Pancreas (tissue), 10 donors: ENCODE measurements at places on chromosomes 6 and 20. TPM values are rescaled to one million over a fixed set of nuclear protein-coding genes. Genes with fewer than 3 reads are reported as not detected.
A peak's percentile ranks its signal among the peaks of the same experiment; 100 is the strongest.

DNA sequence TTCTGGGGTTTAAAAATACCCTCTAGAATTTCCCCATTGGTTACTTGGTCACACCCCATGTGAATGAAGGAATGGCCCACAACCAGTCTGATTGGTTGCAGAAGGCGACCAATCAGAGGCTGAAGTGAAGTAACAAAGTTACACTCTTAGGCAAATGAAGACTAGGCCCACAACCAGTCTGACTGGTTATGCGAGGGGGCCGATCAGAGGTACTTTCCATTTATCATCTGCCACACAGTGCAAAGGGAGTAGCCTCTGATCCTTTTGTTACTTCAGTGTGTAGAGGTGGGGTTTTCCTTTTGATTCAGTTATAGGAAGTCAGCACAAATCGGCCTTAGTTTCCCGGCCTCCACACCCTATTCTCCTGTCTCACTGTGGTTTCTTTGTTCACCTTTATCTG is 61.2 kb upstream of the SGK1 start:
- DNase-seq: peak; percentile 82

DNA sequence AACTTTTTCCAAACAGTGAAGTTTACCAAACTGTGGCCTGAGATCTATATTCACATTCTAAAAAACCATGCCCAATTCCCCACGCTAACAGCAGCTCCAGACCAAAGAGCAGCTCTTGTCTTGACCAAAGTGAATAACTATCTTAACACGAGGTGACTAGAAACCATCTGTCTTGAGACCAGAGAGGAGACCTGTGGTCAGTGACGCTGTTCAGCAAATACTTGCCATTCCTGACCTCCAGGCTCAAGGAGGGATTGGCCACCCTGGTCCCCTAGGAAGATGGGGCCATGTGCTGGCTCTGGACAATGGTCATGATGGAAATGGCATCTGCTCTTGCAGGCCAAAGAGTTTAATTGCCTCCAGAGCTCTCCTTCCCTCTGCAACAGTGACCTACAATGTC is 104.4 kb upstream of the CD93 start:
- no peak for DNase-seq

DNA sequence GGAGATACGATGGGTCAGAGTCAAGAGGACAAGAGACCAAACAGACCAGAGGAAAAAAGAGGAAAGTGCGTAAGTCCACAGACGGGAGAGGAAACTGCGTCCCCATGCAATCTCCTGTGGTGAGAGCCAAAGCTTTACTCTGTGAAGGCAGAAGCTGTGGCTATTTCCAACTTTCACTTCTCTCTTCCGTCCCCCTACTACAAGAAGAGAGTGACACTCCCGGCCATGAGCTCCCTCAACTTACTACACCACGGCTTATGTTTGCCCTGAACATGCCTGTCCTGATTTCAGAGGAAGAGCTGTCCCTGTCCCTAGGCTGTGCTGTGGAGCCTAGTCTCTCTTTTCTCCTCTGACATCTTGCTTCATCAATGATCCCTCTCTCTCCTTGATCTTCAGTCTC is 11.5 kb upstream of the SSR1 start:
- peak; percentile 42 for DNase-seq

DNA sequence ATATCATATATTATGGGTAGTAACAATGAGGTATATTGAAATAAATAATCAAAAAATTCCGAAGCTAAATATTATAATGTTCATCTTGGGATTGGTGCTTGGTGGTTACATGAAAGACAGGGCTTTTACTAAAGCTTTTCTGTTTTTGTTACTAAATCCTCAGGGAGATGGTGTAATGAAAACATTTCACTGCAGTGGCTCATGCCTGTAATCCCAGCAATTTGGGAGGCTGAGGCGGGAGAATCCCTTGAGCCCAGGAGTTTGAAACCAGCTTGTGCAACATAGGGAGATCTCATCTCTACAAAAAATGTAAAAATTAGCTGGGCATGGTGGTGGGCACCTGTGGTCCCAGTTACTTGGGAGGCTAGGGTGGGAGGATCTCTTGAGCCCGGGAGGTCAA is 42.9 kb downstream of the AFG1L start:
- DNase-seq: no peak

DNA sequence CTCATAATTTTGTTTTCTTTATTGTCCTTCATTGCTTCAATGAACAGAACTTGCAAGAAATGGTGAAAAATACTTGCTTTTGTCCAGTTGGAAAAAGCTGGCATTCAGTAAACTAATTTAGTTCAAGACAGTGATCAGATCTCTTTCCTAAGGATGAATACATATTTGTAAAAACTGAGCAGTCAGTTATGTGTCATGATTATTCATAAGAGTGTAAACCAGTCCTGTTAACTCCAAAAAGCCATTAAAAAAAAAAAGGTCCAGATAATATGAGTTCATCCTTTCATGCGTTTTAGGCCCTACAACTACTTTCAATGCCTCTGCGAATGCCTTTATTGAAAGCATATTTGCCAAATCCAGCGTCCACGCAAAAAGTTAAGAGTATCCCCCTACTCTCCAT is 609 bp downstream of the PGM3 start:
- DNase-seq: no peak

DNA sequence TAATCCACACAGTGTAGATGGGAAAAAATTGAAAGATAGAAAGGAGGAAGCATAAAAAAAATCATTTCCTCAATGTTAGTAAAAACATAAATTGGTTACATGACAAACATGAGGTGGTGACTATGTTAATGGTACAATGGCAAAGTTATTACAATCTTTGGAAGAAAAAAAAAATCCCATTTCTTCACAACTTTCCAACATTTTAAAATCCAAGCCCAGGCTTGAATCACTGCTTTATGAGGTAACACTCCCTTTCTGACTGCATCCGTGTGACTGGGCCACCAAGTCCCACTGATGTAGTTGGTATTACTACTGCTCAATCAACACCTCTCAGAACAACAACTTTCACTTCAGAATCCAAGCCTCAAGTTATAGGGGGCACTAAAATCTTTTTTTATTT is 160.4 kb downstream of the BTBD9 start:
- no peak for DNase-seq

- no peak for DNase-seq
Observed at GRCh38 chr6:77455271-77455670, 8.0 kb downstream of the HTR1B start.

DNA sequence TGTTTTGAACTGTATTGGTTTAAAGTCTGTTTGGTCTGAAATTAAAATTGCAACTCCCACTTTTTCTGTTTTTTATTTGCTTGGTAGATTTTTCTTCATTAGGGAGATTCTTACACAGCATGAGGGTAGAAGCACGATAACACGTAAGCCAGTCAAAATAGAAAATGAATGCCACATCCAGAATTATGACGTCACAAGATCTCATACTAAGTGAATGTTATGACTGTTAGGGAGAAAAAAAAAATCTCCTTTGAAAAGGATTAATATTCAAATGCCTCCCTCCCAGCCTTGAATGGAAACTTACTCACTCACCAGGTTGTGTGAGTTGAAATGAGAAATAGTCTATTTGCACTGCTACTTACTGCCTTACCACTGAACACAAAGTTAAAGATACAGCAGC is 670.8 kb downstream of the TFAP2A start:
- DNase-seq: no peak

DNA sequence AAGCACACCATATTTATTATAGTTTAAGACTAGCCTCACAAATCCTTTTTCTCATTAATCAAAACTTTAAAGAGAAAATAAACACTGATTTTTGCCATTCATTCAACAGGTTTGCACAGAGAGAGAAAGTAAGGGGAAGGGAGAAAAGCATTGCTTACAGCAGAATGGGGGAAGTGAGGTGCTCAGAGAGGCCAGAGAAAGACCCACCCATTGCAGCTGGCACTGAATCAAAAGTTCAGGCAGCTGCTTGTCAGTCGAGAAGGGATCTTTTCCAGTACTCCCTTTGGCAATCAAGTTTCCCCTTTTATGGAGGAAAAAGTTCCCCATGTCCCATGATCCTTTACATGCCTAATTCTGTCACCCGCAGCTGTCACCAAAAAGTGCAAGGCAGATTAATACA is 8.0 kb upstream of the CRISP2 start:
- DNase-seq: no peak

GRCh38 chr6:117512987-117513573 is 30.6 kb downstream of the DCBLD1 start:
- no peak for DNase-seq

GRCh38 chr6:99789767-99790166 is 183.1 kb downstream of the PRDM13 start:
- DNase-seq: no peak

DNA sequence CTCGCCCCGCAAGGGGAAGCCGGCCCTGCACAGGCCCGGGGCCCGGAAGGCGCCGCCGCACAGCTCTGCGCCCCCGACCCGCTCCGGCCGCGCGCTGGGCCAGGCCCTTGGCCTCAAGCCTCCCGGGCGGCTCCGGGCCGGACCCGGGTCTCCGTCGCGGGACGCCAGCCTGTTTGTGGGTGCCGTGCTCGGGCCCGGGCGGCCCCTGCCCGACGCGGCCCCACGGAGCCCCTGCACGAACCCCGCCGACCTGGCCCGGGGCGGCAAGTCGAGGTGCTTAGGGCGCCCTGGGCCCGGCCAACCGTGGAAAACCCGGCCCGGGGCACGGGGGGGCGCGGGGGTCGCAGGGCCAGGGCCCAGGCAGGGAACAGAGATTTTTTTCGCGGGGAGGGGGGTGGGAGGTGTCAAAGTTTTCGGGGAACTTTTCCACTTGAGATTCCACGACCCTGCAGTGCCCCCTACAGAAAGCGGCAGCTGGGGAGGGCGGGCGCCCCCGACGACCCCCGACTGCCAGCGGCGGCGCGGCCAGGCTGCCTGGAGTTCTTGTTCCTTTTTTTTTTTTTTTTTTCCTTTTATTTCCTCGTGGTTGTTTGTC is 805 bp upstream of the STX16 start:
- peak; percentile 51 for DNase-seq

- no peak for DNase-seq
Observed at GRCh38 chr6:13952101-13952500, 27.3 kb downstream of the RNF182 start.

GRCh38 chr6:145629478-145629877 is 105.8 kb downstream of the EPM2A start:
- no peak for DNase-seq

DNA sequence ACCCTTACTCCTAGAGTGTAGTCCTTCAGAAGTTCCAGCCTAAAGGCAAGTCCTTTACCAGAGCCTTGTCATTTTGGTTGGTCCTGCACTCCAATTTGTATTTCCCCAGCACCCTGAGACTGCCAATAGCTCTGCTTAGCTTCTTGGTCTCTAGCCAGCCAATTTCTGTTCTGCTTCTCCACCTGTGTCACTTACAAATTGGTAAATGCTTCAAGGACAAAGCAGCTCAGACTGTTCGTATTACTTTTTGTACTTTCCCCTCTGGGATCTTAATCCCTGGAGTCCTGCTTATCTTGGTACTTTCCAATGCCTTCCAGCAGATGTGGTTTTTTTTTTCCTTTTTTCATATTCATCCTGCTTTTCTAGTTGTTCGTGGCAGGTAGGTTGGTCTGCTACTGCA is 25.7 kb downstream of the PIGU start:
- no peak for DNase-seq

DNA sequence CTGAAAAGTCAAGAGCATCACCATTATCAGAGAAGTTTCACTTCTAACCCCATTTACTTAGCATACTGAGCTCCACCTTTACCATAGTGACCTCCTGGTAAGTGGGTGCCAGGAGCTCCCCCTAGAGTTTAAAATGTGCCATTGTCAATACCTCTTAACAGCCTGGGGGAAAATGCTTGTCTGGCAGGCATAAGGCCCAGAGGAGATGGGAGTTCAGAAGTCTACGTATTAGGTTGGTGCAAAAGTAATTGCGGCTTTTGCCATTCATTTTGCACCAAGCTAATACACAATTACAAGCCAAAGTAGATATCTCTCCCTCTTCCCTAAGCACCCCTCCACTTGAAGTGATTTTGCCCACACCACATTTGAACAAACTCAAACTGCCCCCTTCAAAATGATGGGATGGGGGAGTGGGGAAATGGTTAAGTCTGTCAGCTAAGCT is 919.0 kb downstream of the KIF16B start:
- DNase-seq: peak; percentile 32

DNA sequence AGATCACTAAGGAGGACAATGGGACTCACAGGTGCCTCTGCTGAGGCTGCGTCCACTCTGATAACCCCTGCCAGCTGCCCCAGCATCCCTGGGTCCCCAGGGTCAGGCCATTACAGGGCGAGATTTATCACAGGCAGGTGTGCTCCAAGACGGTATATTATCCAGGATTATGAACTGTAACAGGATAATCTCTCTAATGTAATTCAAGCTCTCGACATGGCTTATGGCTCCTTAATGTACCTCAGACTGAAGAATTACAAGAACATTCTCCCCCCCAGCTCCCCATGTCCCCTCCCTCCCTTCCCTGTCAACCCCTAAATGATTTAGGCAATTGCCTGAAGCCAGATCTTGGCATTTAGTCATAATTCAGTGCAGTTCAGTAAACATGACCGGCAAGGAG is 86.8 kb downstream of the NCR2 start:
- DNase-seq: no peak

- DNase-seq: no peak
Observed at GRCh38 chr6:148235446-148235845, 107.2 kb upstream of the SASH1 start.

DNA sequence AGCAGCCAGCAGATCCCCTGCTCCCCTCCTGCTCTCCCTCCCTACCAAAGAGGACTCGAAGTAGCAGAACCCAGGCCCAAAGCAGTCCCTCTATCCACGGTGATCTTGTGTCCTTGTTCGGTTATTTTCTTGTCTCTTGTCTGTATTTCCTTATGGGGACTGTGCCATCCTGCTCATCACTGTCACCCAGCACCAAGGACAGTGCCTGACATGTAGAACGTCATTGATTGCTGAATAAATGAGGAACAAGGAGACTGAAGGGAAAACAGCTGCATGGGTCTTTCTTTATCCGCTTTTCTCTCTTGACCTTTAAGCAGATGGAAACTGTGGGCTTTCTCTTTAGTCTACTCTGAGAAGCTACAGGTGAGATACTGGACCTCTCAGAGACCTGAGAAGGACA is 29.4 kb upstream of the ZNF831 start:
- DNase-seq: no peak

JPH2 gene
- 0.16 TPM for total RNA-seq

MCHR2 gene
- total RNA-seq: not detected

TBX18 gene
- total RNA-seq: 0.34 TPM

ADGRF5 gene
- total RNA-seq: 2.2 TPM

CTAGE9 gene
- not detected for total RNA-seq

TMEM74B gene
- 0.76 TPM for total RNA-seq

SESN1 gene
- 22.4 TPM for total RNA-seq

F13A1 gene
- total RNA-seq: 5.0 TPM

HLA-C gene
- total RNA-seq: 228 TPM

ERVFRD-1 gene
- total RNA-seq: 0.06 TPM

SPACA1 gene
- not detected for total RNA-seq

AAR2 gene
- 11.5 TPM for total RNA-seq

HLA-DMB gene
- 3.2 TPM for total RNA-seq

RGS17 gene
- total RNA-seq: 0.65 TPM

PLN gene
- 0.75 TPM for total RNA-seq

PREX1 gene
- total RNA-seq: 3.5 TPM
